ENCODE measurements at places on chromosomes 7 and 10. TPM values are rescaled to one million over a fixed set of nuclear protein-coding genes. Genes with fewer than 3 reads are reported as not detected.

The SND1 gene
- 174 TPM for total RNA-seq

The AGMO gene
- not detected for total RNA-seq

DNA sequence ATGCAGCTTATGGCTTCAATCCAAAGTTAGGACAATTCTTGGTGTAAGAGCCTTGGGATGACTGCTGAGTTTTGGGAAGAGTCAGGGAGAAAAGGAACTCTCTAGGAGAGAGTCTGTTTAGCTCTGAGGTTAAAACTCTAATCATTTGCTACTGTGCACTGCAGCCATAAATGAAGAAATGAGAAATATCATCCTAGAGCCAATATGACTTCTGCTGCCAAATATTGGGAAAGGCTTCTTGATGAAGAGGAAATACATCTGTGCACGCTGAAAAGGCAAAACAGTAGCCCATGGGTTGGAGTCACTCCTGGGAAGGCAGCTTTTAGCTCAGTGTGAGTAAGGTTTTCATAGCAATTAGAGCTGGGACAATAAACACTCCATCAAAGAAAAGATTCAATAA is 308.8 kb downstream of the SFMBT2 start:
- no peaks in the 10 kb centered on the region for H3K27me3 ChIP-seq
- no peak overlapping the region for H3K4me3 ChIP-seq
- no peaks in the 10 kb centered on the region for H3K36me3 ChIP-seq
- no peaks in the 10 kb centered on the region for H3K4me1 ChIP-seq
- peak; percentile 96 for DNase-seq

DNA sequence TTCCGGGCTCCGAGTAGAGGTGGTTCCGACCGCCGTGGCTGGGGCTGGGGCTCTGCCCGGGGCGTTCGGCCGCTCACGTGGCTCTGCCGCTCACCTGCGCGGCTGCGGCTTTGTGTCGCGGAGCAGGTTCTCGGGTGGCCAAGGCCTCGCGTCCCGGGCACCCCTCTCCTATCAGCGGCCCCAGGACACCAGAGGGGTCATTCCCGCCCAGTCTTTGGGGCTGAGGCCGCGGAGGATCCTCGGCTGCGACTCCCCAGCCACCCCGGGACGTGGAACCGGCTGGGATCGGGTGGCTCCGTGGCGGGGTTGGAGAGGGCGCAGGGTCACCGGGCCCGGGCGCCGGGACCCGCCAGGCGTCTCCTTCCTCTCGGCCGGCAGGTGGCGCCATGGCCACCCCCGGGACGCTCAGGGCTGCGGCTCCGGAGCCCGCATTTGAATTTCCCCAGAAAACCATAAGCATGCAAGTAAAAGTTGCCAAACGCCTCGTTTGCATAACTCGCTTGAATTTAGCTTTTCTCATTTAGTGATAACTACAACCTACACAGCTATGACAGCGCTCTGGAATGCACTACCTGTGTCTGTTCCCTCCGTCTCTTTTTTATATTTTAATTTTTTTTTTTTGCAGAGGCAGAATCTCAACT is 1.2 kb downstream of the COL26A1 start:
- H3K4me3 ChIP-seq: peak overlapping the region; percentile 19
- H3K36me3 ChIP-seq: no peaks in the 10 kb centered on the region
- H3K4me1 ChIP-seq: peaks cover 2% of the 10 kb centered on the region
- H3K27me3 ChIP-seq: peaks cover 14% of the 10 kb centered on the region
- peak; percentile 64 for DNase-seq
- H3K27ac ChIP-seq: no peak overlapping the region

- no peaks in the 10 kb centered on the region for H3K27me3 ChIP-seq
- no peak for DNase-seq
- no peak overlapping the region for H3K27ac ChIP-seq
These were observed 239.9 kb downstream of the ADRA2A start for GRCh38 chr10:111316722-111317212.

Measured in fibroblast of lung (primary cell).